ENCODE measurements at places on chromosomes 13 and 19. TPM values are rescaled to one million over a fixed set of nuclear protein-coding genes. Genes with fewer than 3 reads are reported as not detected.
A peak's percentile ranks its signal among the peaks of the same experiment; 100 is the strongest.

GRCh38 chr19:10120538-10121189 lies 965 bp upstream of the EIF3G start:
- peak; percentile 64 for DNase-seq

DNA sequence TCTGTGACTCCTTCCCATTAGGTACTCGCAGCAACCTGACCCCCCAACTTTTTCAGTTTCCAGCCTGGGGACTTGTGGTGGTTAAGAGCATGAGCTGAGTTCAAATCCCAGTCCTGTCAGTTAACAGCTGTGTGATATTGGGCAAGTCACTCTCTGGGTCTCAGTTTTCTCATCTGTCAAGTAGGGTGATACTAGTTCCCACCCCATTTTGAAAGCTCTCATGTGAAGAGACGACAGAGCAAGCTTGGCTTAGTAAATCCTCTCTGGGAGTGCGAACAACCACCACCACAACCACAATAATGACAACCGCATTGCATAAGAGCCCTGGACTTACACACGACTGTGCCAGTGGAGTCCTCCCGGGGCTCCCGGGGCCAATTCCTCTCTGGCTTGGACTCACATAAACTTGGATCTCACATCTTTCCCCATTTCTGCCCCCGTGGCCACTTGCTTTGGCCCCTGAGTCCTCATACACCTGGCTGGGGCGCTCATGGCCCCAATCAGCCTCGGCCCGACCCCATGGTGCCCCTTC lies 454 bp downstream of the BLVRB start:
- peak; percentile 88 for DNase-seq

- no peak for DNase-seq
Measured at GRCh38 chr19:50331221-50331993, 2.2 kb upstream of the KCNC3 start.

DNA sequence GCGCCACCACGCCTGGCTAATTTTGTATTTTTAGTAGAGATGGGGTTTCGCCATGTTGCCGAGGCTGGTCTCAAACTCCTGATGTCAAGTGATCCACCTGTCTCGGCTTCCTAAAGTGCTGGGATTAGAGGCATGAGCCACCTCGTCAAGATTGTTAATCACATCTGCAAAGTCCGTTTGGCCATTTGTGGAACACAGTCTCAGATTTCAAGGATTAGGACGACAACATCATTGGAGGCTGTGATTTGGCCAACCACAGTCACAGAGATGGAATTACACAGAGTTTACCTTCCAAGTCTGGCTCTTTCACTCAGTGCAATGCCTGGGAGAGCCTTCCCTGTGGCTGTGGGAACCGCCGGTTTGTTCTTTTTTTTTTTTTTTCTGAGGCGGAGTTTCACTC lies 17.8 kb downstream of the SULT2B1 start:
- DNase-seq = peak; percentile 74

GRCh38 chr13:21825801-21826200 lies 154.9 kb downstream of the FGF9 start:
- DNase-seq = peak; percentile 18

- DNase-seq = no peak
Measured at GRCh38 chr19:43300876-43301765, 31.8 kb upstream of the PSG9 start.

- DNase-seq = peak; percentile 57
Measured at GRCh38 chr13:52809310-52809769, 39.1 kb downstream of the PCDH8 start.

DNA sequence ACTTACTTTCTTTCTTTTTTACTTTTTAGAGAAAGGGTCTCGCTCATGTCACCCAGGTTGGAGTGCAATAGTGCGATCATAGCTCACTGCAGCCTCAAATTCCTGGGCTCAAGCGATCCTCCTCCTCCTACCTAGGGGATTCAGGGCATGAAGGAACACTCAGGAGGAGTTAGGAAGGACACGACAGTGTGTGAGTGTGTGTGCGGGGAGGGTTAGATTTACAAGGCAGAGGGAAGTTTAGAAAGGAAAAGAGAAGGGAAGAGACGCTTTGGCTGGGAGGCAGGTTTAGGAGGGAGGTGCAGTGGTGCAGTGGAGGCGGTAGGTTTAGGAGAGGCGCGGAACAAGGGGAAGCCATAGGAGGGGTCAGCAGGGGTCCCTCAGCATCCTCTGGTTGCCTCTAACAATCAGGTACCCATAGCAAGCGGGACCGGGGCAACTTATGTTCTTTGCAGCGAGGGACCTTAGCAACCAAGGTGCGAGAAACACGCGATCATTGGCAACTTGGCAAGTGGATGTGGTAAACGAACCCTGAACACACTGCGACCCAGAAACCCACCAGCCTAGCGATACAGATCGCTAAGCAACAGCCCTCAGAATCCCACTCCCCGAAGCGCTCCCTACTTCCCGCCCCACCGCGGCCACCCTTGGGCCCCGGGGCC lies 501 bp downstream of the SIRT2 start:
- DNase-seq = peak; percentile 22

DNA sequence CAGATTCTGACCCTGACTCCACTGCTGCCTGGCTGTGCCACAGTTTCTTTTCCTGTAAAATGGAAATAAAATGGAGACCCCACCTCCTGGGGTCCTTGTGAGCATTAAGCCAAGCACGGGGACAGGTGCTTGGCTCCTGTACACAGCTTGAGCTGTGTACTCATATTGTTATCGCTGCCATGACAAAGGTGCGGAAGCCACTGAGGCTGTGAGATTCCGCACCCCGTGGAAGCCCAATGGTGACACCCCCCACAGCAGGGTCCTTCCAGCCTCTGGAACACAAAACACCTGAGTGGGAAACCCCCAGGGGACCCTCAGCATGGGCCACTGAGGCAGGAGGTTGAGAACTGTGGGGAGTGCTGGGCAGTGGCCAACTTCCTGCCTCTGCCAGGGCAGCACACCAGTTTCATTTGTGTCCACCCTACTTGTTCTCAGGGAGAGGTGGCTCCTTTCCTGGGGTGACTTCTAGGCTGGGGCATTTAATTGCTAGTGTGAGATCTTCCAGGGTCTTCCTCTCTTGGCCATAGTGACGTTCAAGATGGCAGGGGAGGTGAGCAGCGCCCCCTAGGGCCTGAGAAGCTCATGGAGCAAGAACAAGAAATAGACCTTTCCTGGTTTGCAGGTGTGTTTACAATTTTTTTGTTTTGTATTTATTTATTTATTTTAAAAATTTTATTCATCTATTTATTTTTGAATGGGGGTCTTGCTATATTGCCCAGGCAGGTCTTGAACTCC lies 5.4 kb upstream of the JSRP1 start:
- peak; percentile 43 for DNase-seq

- peak; percentile 56 for DNase-seq
Measured at GRCh38 chr13:19618977-19619376, 14.5 kb upstream of the MPHOSPH8 start.

GRCh38 chr19:10981252-10981895 lies 20.5 kb downstream of the SMARCA4 start:
- DNase-seq = peak; percentile 22

- DNase-seq = no peak
Measured at GRCh38 chr13:77184455-77184854, 142.4 kb downstream of the MYCBP2 start.

DNA sequence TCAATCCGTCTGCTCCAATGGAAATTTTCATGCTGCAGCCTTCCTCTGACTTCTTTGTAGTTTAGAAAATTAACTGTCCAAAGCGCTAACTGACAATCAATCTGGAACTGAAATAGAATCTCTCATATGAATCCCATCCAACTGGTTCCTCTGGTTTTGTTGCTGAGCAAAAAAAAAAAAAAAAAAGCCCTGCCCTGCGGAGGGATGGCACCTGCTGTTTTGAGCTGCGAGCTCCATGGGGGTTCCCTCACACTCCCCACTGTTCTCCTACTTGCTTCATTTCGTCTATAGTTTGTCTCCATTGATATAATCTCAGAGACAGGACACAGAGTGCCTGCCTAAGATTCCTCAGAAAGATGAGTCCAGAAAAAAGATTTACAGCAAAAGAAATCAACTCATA lies 33.4 kb downstream of the FAAP24 start:
- no peak for DNase-seq

DNA sequence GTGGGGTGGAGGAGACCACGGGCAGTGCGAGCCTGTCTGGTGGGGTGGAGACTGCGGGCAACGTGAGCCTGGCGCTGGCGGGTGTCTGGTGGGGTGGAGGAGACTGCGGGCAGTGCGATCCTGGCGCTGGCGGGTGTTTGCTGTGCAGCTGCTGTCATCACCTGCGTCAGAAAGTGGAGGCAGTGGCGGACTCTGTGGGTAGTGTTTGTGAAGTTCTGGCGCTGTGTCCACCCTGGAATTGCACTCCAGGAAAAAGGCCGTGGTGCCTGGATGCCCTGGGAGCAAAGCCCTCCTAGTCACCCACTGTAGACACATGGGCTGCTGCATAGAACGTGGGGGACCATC lies 6.2 kb downstream of the TEX29 start:
- DNase-seq = no peak

GRCh38 chr19:37999309-38000213 lies 92.6 kb downstream of the SIPA1L3 start:
- DNase-seq = peak; percentile 97

GRCh38 chr13:113616991-113617749 lies 32.6 kb downstream of the TFDP1 start:
- DNase-seq = peak; percentile 49

DNA sequence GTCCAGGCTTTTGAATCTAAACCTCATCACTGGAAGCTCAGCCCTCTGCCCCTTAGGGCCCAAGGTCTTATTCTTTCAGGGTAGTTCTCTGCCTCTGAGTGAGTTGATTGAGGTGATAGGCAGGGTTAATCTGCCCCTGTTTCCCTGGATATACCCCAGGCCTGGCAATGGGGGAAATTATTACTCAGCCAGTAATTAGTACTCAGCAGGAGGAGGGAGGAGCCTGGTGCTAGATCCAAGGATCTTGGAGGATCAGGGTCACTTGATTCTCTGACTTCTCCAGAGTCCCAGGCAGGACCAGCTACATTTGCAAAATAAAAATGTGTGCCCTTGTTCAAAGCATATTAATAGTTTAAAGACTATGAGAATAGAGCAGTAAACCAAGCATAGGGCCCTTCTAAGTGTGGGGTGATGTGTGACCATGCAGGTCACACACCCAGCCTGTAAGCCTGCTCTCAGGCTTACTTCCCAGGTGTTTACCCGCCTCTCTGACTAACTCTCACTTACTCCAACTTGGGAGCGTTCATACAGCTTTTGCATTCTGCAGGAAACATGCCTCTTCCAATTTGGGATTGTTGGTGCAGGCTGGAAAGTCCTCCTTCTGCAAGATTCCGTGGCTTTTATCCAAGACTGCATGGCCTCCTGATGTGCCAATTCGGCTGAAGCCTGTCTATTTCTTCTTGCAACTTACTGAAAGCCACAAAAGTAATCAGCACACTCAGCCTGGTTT lies 7.9 kb upstream of the STK24 start:
- no peak for DNase-seq

DNA sequence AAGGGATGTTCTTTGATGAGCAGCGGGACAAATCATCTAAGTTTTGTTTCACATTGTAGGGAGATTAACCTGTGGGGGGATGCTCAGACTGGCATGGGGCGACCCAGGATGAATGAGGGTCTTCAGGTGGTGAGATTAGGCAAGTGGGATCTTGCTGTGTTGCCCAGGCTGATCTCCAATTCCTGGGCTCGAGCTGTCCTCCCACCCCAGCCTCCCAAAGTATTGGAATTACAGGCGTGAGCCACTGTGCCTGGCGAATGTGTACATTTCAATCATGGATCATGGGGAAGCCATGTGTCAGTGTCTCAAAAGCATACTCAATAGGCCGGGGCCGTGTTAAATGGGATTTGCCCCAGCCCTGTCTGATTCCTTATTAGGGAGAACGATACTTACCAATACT lies 8.1 kb downstream of the SLC25A42 start:
- DNase-seq = no peak

GRCh38 chr13:23949200-23949599 lies 51.9 kb upstream of the C1QTNF9B start:
- no peak for DNase-seq

DNA sequence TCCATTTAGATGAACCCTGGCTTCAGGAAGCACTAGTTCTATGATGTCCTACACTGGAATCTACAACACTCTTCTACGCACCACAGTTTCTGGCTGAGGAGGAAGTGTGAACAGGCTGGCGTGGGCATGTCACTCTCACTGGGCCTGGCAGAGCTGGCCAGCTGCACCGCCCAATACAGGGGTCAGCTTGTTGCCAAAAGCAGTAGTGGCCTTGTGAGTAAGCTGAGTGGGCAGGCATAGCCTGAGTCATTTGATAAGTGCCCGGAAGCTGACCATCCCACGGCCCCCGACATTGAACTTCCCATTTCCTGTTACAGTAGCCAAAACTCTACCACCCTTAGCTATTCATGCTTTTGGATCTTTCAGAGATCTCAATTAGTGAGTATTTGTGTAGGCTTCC lies 240.9 kb upstream of the SERP2 start:
- DNase-seq = peak; percentile 22

The CADM4 gene
- 22.0 TPM for total RNA-seq

The TMTC4 gene
- 12.9 TPM for total RNA-seq

The HSH2D gene
- not detected for total RNA-seq

The FPR2 gene
- total RNA-seq = not detected

The CAPN12 gene
- total RNA-seq = not detected

The CATSPERD gene
- total RNA-seq = not detected

The ADPRHL1 gene
- total RNA-seq = 2.9 TPM

The SLITRK6 gene
- not detected for total RNA-seq

The FOXA3 gene
- not detected for total RNA-seq

Measured in fibroblast of villous mesenchyme (primary cell).